ENCODE measurements at places on chromosomes 7 and 10.

DNA sequence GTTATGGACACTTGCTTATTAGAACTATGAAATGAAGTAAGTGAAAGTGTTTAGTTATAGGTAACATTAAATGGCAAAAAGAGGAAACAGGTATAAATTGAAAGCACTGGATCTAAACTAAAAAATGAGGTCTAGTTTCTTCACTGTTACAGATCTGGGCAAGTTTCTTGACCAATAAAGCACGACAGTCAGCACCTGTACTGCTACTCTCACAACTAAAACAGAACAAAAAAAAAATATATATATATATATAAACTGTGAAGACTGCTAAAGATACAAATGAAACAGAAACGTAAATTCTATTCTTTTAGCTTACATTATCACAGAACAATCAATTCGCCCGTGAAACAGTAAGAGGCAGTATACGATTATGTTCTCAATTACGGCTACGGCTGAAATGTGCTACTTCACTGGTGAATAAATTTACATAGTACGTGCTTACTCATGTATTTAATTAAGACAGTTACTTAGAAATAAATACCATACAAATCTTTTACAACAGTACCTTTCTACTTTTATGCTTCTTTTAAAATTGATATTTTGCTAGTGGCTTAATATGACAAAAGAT lies 4.2 kb downstream of the AHR start:
- DNase-seq = no peak

GRCh38 chr10:5692461-5693358 lies 8.1 kb downstream of the TASOR2 start:
- DNase-seq = peak; percentile 33

GRCh38 chr7:52928591-52928990 lies 106.8 kb upstream of the POM121L12 start:
- no peak for DNase-seq

- DNase-seq = no peak
Measured at GRCh38 chr7:14720785-14721184, 181.8 kb downstream of the DGKB start.

DNA sequence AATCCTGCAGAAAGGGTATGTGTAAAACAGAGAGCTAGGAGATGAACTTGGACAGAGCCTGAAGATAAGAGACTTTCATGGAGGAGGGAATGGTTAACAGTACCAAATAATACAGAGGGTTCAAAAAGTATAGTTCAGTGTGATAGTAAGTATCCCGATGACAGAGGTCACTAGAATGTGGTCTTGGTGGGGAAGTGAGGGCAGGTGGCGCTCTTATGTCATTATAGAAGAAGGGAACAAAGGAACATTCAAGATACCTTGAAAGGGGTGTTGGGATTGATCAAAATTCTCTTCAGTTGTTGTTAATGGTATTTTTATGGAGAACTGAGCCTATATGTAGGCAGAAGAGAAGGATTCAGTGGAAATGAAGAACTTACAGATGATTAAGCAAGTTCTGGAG lies 312.5 kb downstream of the SUGCT start:
- DNase-seq = no peak

GRCh38 chr7:55133630-55134358 lies 115.0 kb downstream of the EGFR start:
- no peak for DNase-seq

GRCh38 chr10:32929634-32930033 lies 28.4 kb downstream of the ITGB1 start:
- no peak for DNase-seq

- DNase-seq = no peak
Measured at GRCh38 chr10:15265056-15265455, 96.6 kb upstream of the NMT2 start.

- no peak for DNase-seq
Measured at GRCh38 chr7:19709249-19709578, 377 bp upstream of the POLR1F start.

GRCh38 chr10:43192884-43193283 lies 54.6 kb downstream of the CSGALNACT2 start:
- no peak for DNase-seq

DNA sequence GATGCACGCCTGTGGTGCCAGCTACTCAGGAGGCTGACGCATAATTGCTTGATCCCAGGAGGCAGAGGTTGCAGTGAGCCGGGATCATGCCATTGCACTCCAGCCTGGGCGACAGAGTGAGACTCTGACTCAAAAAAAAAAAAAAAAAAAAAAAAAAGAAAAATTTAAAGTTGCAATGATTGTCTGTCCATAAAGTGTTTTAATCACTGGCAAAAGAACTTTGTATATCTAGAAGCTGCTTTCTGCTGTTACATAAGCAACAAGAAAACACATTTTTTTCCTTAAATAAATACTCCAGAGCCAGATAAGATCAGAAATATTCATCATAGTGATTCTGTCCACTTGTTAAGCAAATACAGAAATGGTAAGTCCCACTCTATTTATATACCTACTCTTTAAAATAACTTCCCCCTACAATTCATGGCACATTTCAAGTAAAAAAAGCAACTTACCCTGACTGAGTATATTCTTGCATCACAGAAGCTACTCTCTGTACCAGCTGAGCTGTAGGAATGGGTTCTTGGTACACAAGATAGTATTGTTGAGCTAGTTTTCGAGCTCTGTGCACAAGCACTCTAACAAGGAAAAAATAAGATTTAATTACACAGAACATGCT lies 7.6 kb downstream of the PSMA2 start:
- no peak for DNase-seq

DNA sequence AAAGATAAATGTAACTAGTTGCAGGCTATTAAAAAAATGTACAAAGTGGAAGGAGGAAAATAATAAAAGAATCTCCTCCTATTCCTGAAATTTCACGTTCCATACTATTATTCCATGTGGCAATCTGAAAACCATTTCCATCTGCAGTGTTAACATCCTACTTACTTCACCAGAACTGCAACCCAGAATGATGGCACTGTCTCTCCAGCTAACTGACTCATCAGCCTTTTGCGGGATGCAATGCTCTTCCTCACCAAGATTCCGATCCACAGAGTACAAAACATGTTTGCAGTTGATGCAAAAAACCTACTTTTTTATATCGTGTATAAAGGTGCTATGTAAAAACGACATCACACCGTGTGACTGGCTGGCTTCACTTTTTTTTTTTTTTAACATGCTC lies 50.8 kb downstream of the ESYT2 start:
- no peak for DNase-seq

DNA sequence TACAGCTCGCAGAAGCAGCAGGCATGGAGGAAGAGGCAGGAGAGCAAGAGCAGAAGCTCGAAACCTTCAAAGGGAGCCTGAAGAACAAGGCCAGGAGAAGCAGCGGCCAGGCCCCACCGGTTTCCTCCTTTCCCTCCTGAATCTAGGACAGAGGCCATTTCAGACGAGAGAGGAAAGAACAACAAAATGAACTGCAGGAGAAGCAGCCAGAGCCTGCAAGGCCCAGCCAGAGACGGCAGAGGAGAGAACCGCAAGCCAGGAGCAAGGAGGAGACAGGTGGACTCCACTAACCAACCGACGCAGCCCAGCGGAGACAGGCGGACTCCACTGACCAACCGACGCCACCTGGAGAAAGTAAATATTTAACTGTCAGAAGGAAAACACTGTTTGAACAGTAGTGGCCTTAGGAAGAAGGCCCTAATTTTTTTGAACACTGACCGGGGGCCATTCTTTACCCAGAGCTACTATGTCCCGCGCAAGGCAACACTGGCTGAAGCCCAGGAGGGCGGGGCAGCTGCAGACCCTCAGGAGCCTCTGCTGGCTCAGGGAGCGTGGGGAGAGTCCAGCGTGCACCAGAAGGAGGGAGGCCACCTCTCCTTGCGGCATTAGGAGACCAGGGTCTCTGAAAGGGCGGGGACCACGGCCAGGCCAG lies 559.2 kb downstream of the PTPRN2 start:
- no peak for DNase-seq

- no peak for DNase-seq
Measured at GRCh38 chr10:63137306-63137705, 4.2 kb downstream of the NRBF2 start.

DNA sequence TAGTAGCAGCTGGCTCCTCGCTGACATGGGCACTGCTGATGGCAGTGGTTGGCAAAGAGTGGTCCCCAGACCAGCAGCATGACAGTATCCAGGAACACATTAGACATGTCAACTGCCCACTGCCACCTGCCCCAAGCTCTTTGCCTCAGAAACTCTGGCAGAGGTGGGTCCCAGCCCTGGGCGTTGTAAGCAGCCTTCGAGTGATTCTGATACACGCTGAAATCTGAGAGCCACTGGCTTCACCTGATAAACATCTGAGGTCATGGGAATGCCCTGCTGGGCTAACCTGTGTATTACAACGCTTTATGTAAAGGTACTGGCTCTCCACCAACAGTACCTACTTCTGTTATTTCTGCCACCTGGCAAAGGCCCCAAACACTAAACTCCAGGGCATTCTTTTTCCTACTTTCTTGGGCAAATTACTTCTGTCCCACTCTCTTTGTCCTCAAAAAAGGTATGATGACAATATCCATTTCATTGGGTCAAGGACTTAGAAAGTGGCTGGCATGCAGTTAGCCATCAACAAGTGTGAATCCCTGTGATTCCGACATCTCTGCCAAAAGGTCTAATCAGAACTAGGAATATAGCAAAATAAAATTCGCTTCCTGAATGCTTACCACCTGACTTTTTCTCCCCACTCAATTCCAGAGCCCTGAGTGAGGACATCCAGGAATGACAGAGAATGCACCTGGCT lies 9.2 kb downstream of the SGMS1 start:
- no peak for DNase-seq

- no peak for DNase-seq
Measured at GRCh38 chr10:115902596-115902995, 370.4 kb downstream of the GFRA1 start.

GRCh38 chr10:119595676-119596515 lies 868 bp downstream of the TIAL1 start:
- no peak for DNase-seq

DNA sequence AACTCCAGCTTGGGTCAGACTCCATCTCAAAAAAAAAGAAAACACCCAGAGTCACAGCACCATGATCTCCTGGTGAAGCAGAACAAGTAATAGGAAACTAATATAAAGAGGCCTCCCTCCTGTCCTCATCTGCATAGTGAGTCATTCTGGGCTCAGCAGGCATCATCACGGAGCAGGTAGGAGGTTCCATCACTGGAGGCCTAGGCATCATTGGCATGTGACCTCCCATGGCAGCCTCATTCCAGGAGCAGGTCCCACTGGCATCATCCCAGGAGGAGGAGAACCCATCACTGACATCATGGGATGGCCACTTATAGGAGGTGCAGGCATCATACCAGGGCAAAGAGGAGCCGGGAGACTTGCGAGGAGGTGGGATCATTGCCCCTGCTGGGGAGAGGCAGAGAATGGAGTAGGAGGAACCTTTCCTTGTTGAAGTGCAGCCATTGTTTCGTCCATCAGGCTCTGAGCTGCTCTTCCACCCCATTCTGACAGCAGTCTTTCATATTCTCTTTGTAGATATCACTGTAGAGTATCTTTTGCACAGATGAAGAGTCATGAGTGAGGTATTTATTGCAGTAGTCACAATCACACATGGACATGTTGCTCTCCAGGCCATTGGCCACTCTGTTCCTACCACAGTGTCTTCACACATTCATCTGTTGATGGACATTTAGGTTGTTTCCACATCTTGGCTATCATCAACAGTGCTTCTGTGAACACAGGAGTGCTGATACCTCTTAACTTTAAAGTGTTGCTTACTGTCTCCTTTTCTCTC lies 73.8 kb downstream of the OSBPL3 start:
- DNase-seq = no peak

DNA sequence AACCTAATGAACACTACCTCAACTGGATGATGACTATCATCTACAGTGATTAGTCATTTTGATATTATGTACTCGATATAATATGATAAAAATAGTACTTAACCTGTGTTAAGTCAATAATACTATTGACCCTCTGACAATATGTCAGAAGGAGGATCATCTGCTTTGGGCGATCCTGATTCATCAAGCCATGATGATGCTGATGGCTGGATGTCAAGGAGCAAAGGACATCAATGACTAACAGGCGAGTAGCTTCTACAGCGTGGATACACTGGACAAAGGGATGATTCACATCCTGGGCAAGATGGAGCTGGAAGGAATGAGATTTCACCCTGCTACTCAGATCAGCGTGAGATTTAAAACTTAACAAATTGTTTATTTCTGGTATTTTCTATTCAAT lies 94.4 kb upstream of the SKAP2 start:
- DNase-seq = no peak

DNA sequence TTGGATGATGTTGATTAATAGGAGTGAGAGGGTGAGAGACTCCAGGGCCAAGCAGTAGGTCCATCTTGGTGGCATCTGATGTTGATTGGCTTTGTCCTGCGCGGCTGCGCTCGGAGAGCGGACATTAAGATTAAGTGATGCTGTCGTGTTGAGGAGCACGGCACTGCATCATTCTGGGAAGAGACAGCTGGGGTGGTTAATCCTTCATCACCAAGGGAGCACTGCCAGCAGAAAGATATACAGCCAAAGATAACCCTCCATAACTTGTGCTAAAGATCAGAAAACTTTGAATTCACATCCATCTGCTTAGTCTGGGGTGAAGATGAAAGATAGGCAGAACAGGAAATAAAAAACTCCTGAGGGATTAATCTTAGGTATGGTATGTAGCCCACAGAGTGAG lies 208.3 kb downstream of the LRMDA start:
- no peak for DNase-seq

- DNase-seq = no peak
Measured at GRCh38 chr10:60735244-60735643, 43.0 kb upstream of the CDK1 start.

- DNase-seq = no peak
Measured at GRCh38 chr10:4736608-4737007, 89.4 kb upstream of the AKR1E2 start.

DNA sequence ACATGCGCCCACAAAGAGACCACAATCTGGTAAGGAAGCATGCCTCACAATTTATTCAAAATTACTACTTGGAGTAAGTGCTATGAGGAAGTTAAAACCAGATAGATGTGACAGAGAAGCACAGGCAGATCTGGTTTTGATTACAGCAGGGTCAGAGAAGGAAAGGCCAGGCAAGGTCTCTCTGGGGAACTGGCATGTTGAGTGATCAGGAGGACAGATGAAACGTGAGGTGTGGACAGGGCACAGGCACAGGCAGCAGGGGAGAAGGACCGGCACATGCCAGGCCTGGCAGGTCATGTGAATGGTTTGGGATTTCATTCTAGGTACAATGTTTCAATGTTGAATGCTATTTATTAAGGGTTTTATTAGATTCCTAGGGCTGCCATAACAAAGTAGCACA lies 51.6 kb downstream of the GPAM start:
- DNase-seq = no peak

DNA sequence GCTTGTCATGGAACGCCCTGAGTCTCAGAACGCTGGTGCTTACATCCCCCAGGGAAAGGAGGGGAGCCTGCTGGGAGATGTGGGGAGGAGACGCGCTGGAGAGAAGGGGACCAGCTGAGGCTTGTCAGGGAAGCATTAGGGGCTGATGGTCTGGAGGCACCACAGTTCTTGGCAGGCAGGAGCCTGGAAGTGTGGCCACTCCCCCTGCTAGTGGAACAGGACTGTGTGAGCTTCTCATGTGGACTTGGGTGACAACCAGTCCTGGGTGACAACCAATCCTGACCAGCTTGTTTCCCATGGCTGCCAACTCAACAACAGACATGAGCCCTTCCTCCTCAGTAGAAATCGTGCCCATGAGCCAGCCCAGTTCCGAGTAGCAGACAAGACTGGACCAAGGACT lies 87.8 kb downstream of the SPDYE5 start:
- no peak for DNase-seq

GRCh38 chr7:83559887-83560286 lies 89.1 kb downstream of the SEMA3E start:
- no peak for DNase-seq
